ENCODE measurements at places on chromosomes 16 and 17.

DNA sequence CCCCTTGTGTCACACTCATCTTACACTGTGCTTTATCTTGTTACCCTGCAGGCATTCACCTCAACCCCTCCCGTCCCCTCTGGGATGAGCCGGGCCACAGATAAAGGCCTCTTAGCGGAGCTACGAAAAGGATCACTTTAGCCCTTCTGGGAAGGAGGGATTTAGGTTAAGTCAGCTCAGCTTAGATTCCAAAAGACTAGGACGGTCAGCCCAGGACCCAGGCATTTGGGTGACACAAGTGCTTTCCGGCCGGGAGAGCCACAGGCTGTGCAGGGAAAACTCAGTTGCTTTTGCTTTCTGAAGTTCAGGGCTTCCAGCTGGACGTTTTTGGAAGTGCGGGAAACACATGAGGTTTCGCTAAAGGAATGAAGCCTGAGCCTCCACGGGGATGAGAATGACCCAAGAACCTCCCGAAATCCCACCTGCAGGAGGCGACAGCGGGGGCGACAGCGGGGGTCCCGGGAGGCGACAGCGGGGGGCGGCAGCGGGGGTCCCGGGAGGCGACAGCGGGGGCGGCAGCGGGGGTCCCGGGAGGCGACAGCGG, 11.6 kb upstream of the METRNL start:
- no peak for DNase-seq

- no peak for DNase-seq
Observed at GRCh38 chr17:17179371-17179827, 26.7 kb downstream of the PLD6 start.

- no peak for DNase-seq
Observed at GRCh38 chr17:46800573-46800972, 17.9 kb downstream of the WNT3 start.

DNA sequence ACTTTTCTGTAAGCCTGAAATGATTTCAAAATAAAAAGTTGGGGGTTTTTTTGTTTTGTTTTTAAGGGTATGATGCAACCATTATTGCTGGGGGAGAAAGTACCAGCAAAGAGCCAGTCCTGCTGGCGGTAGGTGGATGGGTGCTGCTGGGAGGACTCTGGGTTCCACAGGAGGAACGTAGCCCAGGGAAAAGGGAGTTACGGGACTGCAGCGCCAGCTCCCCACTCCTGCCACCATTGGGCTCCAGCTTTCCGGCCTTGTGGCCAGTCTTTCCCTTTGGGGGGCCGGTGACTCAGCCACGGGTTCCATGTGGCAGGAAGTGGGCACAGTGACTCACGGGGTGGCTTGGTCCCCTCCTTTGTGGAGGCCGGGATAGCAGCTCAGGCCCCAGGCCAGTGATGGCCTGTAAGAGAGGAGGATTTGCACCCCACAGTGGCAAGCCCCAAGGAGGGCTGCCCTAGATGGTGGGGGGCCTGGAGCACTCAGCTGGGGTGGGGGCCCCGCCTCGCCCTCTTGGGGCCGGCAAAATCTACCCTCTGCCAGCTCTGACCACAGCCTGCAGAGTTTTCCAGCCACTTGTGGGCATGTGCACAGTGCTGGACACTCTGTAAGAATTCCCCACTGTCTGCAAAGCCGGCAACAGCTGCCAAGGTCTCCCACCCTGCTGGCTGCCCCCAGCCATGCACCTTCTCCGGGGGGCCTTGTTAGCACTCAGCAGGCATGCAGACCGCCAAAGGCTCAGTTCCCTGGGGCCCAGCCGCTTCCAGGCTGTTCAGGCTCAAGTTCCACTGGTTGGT, 30.4 kb downstream of the SOCS3 start:
- peak; percentile 79 for DNase-seq

- peak; percentile 88 for DNase-seq
Observed at GRCh38 chr17:20300436-20300934, 166.9 kb downstream of the LGALS9B start.

GRCh38 chr17:58991718-58992331, 114.9 kb downstream of the TRIM37 start:
- DNase-seq: peak; percentile 67

DNA sequence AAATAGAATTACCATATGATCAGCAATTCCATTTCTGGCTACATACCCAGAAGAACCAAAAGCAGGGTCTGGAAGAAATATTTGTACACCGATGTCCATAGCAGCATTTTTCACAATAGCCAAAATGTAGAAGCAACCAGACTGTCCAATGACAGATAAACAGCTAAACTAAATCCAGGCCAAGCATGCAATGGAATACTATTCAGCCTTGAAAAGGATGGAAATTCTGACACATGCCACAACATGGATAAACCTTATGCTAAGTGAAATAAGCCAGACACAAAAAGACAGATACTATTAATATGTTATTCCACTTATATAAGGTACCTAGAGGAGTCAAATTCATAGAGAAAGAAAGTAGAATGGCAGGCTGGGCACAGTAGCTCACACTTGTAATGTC, 25.9 kb upstream of the CREBBP start:
- DNase-seq: no peak

- DNase-seq: no peak
Observed at GRCh38 chr16:79136955-79137354, 463.6 kb downstream of the MAF start.

DNA sequence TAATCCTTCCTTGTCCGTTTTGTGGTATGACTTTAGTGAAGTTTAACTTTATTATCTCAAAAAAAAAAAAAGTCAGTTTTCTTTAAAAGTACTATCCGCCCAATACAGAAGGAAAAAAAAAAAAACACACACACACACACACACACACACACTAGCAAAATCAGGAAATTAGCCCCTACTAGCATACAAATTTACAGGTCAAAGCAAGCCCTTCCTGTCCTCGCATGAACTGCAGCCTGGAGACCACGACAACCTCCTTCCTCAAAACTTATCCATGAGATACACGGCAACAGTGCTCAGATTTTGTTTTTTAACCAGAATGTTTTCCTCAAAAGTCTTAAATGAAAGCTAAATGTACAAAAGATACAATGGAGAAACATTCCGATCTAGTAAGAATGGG, 16.2 kb downstream of the NCOR1 start:
- DNase-seq: no peak

DNA sequence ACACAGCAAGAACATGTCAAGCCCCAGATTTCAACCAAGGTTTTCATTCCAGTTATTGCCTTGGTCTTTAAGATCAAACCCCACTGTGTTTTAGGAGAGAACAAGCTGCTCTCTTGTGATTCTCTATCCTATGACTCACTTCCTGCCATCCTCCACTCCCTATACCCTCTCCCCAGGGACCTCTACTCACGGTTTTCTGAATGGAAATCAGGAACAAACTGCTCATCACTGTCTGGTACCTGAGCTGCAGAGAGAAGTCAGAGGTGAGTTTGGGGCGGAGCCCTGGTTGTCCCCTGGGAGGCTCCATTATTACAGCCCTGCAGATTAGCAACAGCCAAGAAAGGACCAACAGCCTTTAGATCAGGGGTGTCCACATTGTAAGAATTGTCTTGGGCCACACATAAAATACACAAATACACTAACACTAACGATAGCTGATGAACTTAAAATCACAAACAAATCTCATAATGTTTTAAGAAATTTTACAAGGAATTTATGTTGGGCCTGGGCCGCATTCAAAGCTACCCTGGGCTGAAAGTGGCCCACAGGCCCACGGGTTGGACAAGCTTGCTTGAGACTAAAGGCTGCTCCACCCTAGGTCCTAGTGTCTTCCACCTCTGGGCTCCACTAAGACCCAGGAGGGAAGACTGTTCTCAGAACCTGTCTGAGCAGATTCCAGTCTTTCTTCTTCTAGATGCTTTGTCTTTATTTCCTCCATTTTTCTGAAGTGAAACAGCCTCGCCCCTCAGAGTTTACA, 9.7 kb downstream of the ETV4 start:
- DNase-seq: peak; percentile 88

- DNase-seq: no peak
Observed at GRCh38 chr16:89370081-89370511, 120.3 kb downstream of the ANKRD11 start.

DNA sequence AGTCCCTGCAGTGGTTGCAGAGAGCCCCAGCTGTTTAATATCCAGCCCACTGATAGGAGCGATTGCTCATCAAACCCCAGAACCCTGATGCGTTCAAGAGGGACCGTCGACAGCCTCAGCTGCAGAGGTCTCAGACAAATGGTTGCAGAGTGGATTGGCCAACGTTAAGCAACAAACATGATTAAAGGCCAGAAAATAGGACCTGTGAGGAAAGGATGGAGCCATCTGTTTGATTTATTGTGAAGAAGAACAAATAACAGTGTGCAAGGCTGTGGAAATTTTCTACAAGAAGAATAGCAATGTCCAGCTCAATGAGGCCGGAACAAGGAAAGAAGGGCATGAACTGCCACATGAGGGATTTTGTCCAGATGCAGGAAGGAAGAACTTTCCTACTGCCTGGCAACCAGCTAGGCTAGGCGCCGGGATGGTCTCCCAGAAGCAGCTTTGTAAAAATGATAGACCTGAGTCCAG, 138.4 kb upstream of the DNAH9 start:
- no peak for DNase-seq

GRCh38 chr17:68260051-68260762, 12.4 kb downstream of the AMZ2 start:
- no peak for DNase-seq

DNA sequence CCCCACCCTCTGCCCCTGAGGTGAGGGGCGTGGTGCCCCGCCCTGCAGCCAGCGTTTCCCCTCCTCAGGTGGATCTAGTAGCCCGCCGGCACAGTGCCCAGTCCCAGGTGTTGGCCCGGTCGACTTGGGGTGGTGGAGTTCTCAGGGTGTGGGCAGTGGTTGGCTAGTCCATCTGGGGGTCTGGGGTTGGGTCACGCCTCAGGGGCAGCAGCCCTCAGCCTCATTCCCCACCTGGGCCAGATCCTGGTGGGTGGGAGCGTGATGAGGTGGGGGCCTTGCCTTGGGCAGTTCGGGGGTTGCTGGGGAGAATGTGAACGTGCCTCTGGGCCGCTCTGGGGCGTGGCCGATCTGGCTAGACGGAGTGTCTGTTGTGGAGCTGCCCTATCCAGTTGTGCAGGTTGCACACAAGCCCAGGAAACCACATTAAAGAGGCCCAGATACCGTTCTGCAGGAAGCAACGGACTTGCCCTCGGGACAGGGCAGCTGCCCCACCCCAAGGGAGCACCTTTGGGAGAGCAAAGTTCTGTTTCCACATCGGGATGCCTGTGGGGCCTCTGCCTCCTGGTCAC, 32.0 kb downstream of the GSE1 start:
- no peak for DNase-seq

GRCh38 chr16:31186176-31186575, 6.2 kb downstream of the FUS start:
- no peak for DNase-seq

GRCh38 chr17:63285551-63285950, 160.6 kb downstream of the CYB561 start:
- peak; percentile 65 for DNase-seq

DNA sequence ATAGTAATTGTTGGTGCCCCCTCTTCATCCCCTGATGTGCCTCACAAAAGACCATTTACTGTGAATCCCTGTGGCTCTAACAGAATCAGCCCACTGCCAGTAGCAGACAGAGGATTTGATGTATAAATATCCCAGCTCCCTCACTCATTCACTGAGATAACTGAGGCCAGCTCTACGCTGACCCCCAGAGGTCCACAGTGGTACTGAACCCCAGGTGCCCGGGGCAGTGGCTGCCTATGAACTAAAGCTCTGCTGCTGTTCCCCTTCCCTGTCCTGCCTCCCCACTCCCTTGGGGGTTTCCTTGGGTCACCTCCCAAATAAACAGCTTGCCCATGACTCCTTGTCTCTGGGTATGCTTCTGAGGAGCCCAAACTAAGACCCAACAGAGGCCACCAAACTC, 295.8 kb downstream of the FOXL1 start:
- DNase-seq: no peak

- no peak for DNase-seq
Observed at GRCh38 chr16:72800524-72801161, 247.3 kb downstream of the ZFHX3 start.

- no peak for DNase-seq
Observed at GRCh38 chr16:81518439-81518757, 73.8 kb downstream of the CMIP start.

GRCh38 chr17:20930081-20930760, 112.6 kb downstream of the USP22 start:
- DNase-seq: peak; percentile 57

GRCh38 chr16:9098377-9099090, 7.1 kb downstream of the HAPSTR1 start:
- DNase-seq: no peak

DNA sequence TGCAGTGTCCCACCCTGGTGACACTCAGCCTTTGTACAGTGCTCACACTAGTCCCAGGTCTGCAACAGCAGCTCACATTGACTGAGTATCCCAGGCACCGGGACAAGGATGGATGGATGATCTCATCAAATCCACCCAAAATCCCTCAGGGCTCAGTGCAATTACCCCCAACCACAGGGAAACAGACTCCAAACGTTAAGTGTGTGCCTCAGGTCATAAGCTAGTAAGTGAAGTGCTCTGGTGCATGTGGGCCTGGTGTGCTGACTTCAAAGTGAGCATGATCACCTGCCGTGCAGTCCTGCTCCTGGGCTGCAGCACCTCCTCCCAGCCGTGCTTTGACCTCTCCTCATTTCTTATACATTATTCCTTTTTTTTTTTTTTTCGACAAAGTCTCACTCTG, 31.2 kb upstream of the CD300E start:
- no peak for DNase-seq

- DNase-seq: no peak
Observed at GRCh38 chr16:75053791-75054555, 55.1 kb downstream of the ZNRF1 start.

DNA sequence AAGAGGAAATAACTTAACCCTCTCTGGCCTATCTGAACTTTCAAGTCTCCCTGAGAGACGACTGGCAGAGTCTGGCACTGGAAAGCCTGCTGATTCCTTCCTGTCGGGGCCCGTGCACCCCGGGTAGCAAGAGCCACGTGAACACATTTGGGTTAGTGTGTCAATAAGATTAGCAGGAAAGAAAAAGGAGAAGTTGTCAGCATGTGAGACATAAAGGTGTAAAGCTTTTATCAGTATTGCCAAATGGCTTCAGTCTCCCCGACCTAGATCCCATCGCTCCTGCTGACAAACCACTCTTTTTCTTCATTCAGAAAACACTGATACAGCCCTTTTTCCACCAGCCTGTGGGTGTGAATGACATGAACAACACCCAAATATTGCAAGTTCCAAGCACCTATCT, 74.4 kb downstream of the CCT6B start:
- no peak for DNase-seq

- no peak for DNase-seq
Observed at GRCh38 chr17:44297975-44298374, 10.4 kb upstream of the RUNDC3A start.
